Suppressor macrophage treated with lipopolysaccharide for 4 hours (primary cell): ENCODE measurements at places on chromosomes 4 and X.
A peak's percentile ranks its signal among the peaks of the same experiment; 100 is the strongest.

GRCh38 chr4:76540486-76540885 lies 105.5 kb downstream of the SHROOM3 start:
- DNase-seq = no peak

GRCh38 chrX:111504941-111505340 lies 6.5 kb upstream of the SERTM2 start:
- peak; percentile 65 for DNase-seq

- DNase-seq = no peak
Measured at GRCh38 chr4:98613453-98614075, 44.8 kb downstream of the TSPAN5 start.

GRCh38 chr4:94642561-94642866 lies 115.2 kb upstream of the BMPR1B start:
- no peak for DNase-seq

DNA sequence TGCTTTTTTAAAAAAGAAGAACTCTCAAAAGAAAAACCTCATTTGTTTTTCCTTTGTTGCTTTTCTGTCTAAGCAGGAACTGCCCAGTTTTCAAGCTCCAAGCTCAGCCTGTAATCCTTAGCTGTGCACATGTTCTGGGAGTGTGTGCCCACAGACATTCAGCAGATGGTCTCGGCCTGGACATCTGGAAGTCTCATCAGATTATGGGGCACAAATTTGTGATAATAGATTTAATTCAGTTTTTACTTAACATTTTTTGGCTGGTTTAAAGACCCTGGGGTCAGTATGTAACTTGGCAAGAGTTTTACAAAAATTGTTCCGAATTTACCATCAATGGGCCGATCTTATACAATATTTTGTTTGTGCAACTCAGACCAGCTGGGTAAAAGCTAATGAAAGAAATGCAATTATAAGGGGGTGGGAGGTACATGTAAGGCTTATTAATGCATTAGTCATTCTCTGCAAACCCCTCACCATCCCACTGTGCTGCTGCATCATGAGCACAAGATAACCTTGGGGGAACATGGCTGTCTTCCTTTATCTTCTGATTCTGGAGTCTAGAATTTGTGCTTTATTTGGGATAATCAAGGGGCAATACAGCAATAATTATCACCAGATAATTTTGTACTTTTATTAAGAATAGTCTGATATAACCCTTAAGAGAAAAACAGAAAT lies 86.9 kb upstream of the PHOX2B start:
- no peak for DNase-seq

GRCh38 chr4:139453041-139453370 lies 915 bp upstream of the RAB33B start:
- DNase-seq = no peak
